ENCODE measurements at places on chromosomes 13 and 19.

DNA sequence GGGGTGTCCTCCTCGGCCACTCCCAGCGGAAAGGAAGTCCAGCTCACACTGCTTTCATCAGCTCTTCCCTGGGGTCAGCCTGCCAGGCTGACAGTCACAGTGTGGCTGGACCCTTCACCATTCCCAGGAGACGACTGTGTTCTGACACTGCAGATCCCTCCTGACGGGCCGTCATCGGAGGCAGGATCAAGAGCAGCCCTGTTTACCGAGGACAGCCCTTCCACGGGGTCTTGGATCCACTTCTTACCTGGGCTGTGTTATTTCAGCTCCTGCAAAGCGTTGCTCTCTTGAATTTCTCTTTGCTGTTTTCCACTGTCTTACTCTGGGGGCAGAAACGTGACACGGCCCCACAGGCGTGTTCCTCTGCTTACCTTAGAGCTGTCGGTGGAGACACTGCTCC, 149.9 kb upstream of the SOX1 start:
- DNase-seq: no peak

GRCh38 chr13:107531816-107532215, 683.5 kb downstream of the LIG4 start:
- no peak for DNase-seq

DNA sequence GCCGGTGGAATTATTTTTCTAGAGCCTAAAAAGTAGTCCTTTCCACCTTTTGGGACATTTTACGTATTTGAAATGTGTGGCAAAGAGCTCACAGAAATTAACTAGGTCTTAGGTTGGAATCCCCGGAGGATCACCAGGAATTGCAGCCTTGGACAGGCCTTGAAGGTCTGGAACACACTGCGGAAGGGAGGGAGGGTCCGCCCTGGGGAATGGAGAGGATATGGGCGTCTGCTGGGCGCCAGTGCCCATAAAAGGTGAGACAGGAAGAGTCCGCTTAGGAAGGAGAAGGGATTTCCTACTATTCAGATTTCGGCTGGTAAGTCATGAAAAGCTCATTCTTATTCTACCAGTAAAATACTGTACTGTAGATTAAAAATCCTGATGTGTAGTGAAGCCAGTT, 111.9 kb downstream of the COL4A2 start:
- no peak for DNase-seq

GRCh38 chr19:2235381-2236063, 607 bp downstream of the PLEKHJ1 start:
- no peak for DNase-seq

GRCh38 chr13:79614250-79614918, 133.4 kb downstream of the NDFIP2 start:
- no peak for DNase-seq

- no peak for DNase-seq
These were observed 50.8 kb downstream of the STK24 start for GRCh38 chr13:98526182-98526512.

- DNase-seq: no peak
These were observed 741.2 kb upstream of the PCDH9 start for GRCh38 chr13:67971291-67971690.

DNA sequence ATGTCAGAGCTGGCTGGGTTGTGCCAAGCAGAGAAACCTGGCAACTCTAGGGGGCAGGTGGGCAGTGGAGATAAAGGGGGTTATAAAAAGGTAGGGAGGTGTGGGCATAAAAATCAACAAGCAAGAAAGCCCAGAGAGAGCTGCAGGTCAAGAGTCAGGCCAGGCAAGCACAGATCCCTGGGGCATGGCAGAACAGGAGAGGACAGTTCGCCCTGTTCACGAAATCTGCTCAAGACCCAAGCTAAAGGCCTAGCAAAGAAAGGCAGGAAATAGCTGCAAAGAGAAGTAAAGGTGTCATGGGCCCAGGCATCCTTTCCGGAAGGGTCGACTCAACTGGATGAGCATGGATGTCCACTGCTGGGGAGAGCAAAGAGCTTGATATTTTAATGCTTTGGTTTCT, 3.4 kb downstream of the MBNL2 start:
- no peak for DNase-seq

DNA sequence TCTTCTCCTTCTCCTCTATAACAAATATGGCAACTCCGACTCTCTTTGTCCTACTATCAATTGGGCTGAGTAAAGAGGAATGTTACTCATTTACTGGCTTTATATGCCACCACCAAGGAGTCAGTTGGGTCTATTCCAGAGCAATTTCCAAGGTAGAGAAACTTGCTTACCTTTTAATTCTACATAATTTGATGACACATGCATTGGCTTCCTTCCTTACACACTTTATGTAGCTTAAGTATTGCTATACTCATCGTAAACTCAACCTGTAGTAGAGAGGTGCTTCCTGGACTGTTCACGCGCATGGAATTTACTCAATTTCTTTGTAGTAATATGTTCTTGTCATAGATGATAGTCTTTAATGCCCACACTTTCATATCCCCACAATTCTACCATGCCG, 160.7 kb downstream of the LMO7 start:
- no peak for DNase-seq

GRCh38 chr13:43132911-43133310, 109.5 kb downstream of the DNAJC15 start:
- DNase-seq: no peak

GRCh38 chr13:64553411-64554129, 2676.6 kb downstream of the PCDH9 start:
- no peak for DNase-seq

GRCh38 chr19:33294058-33294798, 8.1 kb downstream of the CEBPA start:
- DNase-seq: no peak

DNA sequence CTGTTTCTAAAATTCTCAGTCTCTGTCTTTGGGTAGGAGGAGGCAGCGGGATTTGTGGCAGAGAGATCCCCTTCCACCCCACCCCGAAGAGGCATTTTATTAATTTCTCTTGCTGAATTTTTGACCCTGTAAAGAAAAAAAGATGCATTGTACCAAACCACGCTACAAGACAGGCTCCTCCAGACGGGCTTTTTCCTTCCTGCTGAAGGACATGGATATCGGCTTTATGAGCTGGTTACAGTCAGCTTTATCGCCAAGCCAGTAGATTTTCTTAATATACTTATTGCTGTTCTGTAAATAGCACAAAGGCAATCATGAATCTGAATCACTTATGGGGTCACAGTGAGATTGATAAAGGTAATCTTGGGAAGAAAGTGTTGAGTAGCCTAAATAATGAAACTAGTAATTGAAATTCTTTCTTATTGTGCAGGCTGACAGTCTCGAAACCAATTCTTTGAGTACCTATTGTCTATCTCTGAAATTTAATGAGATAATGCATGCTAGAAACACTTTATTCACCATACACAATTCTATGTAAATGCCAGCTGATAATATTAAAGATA, 24.5 kb downstream of the MBNL2 start:
- no peak for DNase-seq

- no peak for DNase-seq
These were observed 949.6 kb upstream of the SLC10A2 start for GRCh38 chr13:104015646-104016396.

DNA sequence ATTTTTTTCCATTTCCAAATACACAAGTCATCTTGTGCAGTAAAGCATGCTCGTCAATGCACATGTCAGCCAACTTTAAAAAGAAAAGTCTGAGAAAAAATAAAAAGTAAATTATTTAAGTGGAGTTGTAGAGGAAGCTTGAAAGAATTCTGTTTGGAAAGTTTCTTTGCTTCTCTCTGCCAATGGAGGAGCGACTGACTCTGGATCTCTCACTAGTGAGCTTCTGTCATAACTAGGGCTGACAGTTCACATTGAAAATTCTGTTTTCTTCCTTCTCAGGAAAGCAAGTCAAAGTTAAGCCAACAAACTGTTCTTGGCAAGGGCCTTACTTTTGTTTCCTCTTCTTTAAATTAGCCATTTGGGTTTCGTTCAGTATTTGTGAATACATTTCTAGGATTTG, 298.2 kb downstream of the POU4F1 start:
- no peak for DNase-seq

DNA sequence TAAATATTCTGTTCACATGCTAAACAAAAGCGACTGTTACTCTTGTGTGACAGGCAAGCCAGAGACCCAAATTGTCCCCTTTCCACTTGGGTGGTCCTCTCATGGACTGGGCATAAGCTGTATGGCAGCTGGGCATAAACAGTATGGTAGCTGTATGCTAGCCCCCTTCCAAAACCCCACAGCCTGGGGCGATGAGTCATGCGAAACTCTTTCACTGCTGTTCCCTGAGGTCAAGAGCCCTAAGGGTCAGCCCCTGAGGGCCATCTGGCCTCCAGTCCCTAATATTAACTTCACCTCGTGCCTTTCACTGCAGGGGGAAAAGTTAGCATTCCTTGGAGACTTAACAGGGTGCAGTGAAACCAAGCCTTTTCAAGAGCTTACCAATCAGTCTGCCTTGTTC, 45.6 kb upstream of the ZNF562 start:
- DNase-seq: no peak

- DNase-seq: no peak
These were observed 49.1 kb upstream of the MEDAG start for GRCh38 chr13:30857018-30857417.

GRCh38 chr19:50003810-50004419, 21.3 kb downstream of the VRK3 start:
- no peak for DNase-seq

DNA sequence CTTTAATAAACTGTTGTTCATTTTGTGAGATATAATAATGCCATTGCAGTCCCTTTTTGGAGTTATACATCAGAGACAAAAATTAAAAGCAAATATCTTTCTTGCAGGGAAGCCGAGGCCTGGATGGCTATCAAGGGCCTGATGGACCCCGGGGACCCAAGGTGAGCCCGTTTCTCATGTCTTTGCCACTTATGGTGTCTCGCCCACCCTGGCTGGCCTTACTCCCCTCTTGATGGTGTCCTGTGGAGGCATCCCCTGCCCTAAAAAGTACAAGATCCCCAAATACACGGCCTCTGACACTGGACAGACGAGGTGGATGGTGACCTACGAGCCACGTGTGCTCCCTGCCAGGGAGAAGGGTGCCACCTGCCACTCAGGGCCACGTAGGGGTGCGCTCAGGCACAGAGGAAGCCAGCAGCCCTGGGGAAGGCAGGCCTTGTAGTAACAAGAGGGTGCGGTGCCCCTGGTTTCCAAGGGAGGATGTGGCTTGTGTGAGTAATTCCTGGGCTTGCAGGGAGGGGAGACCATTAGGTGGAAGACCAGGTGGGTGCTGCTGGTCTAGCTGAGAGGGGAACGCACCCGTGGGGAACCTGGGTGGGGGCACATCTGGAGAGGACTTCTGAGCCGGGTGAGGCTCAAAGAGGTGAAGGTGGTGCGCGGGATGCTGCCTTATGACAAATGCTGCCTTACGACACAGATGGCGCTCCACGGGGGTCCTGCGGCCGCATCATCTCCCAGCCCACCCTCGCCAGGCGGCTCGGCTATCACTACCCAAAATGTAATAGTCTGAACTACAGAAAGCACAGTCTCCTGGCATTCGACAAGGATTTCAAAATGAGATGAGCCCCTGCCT, 115.6 kb downstream of the RAB20 start:
- no peak for DNase-seq

GRCh38 chr19:42252365-42253244, 2.3 kb downstream of the ERF start:
- no peak for DNase-seq

- no peak for DNase-seq
These were observed 8.5 kb downstream of the PGLS start for GRCh38 chr19:17519967-17520366.

DNA sequence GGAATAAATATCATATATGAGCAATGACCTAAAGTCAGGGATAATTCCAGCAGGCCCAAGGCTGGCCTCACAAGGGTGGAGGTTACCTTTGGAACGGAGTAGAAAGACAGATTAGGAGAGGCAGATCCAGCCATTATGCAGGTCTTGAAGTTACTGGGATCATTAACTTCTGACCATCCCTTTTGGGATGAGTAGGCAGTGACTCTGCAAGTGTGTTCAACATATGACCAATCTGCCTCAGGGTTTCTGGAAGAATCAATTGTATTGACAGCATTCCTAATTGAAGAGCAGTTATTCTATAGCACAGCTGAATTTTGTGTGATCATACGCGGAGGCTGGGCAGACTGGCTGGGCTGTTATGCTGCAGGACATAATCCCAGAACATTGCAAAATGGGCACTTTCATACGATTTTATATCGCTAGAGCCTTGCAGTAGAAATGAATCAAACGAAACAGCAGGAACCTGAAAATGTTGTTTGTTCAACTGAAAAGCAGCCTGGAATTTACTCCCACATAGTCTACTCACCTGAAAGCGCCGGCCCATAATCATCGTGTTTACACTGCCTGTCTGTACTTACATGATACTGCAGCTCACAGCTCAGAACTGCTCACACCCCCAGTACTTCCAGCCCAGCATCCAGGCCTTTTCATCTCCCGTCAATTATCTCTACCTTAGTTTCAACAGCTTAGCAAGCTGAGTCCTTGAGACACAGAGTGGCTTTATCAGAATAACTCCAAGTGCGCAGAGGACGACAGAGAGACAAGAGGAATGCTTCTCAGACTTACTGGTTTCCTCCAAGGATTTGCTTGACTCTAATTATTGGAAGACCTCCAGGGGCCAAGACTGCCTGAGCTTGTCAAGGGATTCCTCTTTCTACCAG, 556.1 kb downstream of the EFNB2 start:
- DNase-seq: no peak

- no peak for DNase-seq
These were observed 676 bp upstream of the POLRMT start for GRCh38 chr19:633786-634639.

GRCh38 chr19:33905937-33906577, 109.4 kb downstream of the KCTD15 start:
- no peak for DNase-seq

DNA sequence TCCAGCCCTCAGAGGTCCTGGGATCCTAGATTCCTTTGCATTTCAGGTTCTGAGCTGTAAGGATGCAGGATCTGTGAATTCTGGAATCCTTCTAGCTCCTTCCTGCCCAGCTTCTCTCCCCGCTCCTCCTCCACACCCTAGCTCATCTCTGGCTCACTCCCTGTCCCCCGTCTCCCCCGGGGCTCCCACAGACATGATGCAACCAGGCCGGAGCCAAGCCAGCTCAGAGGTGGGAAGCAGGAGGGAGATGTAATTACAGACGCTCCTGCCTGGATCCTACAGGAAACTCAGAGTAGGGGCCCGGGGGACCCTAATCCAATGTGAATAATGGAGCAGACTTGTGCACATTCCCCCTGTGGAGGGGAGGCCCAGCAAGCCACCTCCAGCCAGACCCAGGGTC, 4.5 kb downstream of the GNG8 start:
- DNase-seq: no peak

- no peak for DNase-seq
These were observed 33.9 kb downstream of the ATP11A start for GRCh38 chr13:112723771-112724170.

GRCh38 chr13:79939689-79940088, 401.2 kb downstream of the SPRY2 start:
- DNase-seq: no peak
